ENCODE measurements at places on chromosomes 16 and 17. TPM values are rescaled to one million over a fixed set of nuclear protein-coding genes. Genes with fewer than 3 reads are reported as not detected.
A peak's percentile ranks its signal among the peaks of the same experiment; 100 is the strongest.

- peak; percentile 42 for DNase-seq
Measured at GRCh38 chr17:42720996-42721583, 23.8 kb downstream of the EZH1 start.

DNA sequence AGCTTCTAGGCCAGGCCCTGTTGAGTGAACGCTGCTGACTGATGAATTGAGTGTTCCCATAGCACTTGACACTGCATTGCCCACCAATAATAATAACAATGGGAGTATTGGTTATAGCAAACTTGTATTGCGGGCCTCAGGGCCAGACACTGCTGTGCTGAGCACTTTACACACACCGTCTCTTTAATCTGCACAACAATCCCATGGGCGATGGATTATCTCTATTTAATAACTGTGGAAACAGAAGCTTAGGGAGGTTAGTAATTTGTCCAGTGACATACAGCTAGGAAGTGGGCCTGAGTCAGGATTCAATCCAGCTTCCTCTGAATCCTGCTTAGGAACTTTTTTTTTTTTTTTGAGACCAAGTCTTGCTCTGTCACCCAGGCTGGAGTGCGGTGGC is 11.2 kb downstream of the ARHGAP23 start:
- no peak for DNase-seq

DNA sequence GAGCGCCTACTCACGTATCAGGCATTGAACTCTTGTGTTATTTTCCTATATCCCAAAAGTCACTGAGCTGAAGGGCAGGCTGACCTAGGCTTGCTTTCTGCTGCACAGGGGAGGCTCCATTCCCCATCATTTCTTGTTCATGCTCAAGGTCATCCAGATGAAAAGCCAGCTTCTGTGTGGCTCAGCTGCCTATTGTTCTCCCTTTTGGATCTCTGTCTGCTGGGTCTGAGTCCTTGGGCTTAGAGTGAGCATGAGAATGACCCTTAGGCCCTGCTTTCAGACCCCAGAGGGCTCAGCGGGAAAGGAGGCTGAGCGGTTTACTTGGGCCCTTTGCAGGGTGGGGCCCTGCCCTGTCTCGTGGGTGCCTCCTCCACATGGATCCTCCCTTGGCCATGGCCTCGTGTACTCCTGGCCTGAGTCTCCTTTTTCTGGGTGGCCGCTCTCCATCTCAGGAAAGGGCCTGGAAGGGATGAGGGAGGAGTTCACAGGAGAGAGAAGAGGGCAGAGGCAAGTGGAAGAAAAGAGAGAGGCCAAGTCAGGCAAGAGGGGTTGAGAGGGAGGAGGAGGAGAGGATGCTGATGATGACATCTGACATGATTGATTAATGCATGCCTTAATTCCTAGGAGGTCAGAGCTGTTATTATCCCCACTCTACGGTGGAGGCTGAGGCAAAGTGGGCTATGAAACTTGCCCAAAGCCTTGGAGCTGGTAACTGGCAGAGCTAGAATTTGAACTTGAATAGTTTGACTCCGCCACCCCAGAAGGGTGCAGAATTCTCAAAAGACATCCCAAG is 19.8 kb upstream of the MAP3K14 start:
- no peak for DNase-seq

- DNase-seq, result no peak
Measured at GRCh38 chr16:27401768-27402568, at the start of gene IL21R. Gene IL21R (plus strand): TSS chr16:27402174. CDS start chr16:27430072, 27,898 bp downstream.

The GPR179 gene
- 0.07 TPM for total RNA-seq

DNA sequence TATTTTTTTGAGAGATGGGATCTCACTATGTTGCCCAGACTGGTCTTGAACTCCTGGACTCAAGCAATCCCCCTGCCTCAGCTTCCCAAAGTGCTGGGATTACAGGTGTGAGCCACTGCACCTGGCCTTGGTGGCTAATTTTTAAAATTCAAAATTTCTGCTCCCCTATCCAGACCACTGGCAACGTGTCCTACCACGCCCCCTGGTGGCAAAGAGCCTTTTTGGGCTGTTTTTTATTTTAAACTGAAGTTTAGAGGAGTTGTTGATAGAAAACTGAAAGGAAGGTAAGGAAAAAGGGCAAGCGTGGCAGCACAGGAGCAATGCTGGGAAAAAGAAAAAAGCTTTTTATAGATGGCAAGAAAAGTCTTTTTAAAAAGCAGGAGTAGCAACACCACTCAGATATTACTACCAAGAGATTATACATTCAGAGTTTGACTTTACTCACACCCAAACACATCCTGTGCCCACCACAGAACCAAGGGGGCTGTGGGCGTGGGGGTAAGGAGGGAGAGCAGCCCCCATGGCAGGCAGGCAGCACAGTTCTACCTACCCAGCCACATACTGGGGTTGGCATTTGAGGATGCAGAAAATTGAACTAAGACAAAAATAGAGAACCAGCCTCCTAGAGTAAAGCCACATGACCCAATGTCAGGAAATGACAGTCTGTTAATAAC is 4.2 kb upstream of the MXRA7 start:
- DNase-seq, result peak; percentile 40

- DNase-seq, result no peak
Measured at GRCh38 chr16:15038689-15039088, 17.2 kb downstream of the NTAN1 start.

GRCh38 chr16:24036614-24037013 is 200.8 kb downstream of the PRKCB start:
- DNase-seq, result peak; percentile 21

GRCh38 chr16:27932542-27933135 is 130.9 kb downstream of the GSG1L start:
- no peak for DNase-seq

DNA sequence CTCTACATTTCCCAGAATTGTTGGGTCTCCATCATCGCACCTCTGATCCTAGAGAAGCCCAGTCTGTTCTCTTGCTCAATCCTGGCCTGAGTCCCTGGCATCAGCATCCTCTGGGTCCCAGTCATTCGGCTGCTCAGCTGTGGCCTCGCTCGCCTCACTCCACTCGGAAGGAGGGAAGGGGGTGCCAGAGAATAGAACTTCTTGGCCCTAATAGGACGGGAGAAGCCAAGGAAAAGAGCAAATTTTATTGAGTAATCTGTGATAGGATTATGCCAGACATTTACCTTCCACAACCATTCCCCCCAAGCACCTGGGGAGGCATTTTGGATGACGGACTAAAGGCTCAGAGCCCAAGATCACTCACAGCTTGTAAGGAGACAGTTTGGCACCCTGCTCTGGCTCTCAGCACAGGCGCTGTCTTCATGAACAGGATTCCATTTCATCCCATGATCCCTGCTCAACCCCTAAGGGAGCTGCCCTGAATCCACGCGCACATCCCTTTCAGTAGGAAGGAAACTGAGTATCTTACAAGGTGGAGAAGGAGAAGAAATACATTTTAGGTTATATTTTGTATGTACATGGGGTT is 498 bp upstream of the CLEC10A start:
- DNase-seq, result no peak

DNA sequence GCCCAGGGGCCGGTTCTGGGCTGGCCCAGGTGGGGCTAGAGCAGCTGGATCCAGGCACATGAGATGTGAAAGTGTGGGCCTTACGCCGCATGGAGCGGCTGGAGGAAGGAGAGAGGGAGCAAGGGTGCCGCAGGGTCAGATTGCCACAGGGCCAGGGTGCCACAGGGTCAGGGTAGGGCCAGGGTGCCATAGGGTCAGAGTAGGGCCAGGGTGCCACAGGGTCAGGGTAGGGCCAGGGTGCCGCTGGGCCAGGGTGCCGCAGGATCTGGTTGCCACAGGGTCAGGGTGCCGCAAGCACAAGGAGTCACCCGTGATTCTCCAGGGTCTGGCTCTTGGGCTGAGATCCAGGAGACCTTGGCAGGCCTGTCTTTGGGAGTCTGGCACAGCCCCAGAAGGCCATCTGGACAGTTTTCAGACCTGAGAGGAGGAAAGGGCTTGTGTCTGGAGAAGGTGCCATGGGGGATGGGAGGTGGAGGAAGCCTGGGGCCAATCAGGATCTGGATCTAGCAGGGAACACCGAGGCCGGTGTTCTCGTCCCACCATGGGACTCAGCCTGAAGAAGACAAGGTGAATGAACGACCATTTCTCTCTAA is 13.1 kb upstream of the LASP1NB start:
- no peak for DNase-seq

DNA sequence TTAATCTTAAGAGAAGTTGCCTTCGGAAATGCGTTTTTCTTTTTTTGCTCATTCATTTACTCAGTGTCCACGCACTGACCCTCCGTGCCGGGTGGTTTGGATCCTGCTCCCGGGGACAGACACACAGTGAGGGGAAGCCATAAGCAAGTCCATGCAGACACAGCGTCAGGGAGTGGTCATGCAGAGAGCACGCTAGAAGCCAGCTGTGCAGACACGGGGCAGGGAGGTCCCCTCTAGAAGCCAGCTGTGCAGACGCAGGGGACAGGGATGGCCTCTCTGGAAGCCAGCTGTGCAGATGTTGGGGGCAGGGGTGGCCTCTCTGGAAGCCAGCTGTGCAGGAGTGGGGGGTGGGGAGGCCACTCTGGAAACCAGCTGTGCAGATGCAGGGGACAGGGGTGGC is 4.8 kb downstream of the GAA start:
- DNase-seq, result no peak

DNA sequence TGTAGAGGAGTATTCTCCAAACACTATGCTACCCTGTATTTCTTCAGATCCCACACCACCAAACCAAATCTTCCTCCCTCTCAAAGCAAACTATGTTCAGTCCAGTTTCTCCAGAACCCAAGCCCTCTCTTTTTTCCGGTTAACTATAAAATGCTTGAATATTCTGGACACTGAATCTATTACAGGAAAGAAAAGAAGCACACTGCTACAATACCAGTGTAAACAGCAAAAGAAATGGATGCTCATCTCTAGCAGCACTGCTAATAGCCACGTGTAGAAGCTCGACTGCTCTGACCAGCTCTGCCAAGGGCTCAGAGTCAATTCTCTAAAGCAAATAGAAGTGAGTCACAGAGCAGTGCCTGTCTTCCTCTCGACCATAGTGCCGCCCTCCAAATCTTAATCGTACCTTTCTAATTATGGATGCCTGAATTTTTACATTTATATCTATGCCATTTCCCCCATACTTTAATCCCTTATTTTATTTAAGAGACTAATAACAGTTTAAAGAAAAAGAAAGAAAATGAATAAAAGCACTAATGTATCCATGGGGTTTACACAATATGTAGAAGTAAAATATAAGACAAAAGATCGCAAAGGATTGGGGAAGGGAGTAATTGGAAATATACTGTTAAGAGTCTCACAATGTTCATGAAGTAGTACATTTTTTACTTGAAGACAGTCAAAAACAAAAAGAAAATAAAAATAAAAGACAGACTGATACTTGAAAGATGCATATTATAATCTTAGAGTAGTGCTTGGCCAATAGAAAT is 154.5 kb downstream of the PARN start:
- DNase-seq, result peak; percentile 22

The MON1B gene
- total RNA-seq, result 4.3 TPM

The ENKD1 gene
- not detected for total RNA-seq

The GCGR gene
- total RNA-seq, result not detected

GRCh38 chr17:55926276-55926990 is 175.6 kb downstream of the PCTP start:
- DNase-seq, result no peak

GRCh38 chr16:55433030-55433429 is 46.0 kb upstream of the MMP2 start:
- no peak for DNase-seq

DNA sequence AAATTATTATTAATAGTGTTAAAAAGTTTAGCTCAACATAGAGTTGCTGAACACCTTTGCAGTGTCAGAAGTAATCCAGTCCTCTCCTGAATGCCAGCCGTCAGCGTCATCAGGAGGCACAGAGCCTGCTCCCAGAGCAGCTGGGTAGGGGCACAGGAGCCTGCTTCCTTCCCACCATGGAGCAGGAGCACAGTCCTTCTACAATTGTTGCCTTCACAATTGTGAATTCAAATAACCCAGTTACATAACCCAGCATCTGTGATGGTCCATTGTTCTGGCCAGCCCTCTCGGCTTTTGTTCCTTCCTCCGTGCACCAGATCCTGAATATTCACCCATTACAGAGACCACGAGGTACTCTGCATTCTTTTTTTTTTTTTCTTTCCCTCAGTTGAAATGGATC is 393.9 kb upstream of the MAF start:
- DNase-seq, result no peak

The AIPL1 gene
- total RNA-seq, result not detected

DNA sequence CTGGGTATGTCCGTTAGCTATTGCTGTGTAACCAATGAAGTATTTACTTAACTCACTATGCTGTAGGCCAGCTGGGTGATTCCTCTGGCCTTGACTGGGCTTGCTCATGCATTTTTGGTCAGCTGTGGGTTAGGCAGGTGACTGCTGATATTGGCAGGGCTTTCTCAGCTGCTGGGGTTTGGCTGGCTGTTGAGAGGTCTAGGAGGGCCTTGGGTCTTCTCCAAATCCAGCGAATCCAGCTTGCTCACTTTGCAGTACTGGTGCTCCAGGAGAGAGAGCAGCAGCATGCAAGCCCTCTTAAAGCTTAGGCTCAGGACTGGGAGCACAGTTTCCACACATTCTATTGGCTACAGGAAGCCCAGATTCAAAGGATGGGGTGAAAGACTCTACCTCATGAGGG is 270.1 kb downstream of the PHKB start:
- DNase-seq, result no peak

The ARL17B gene
- total RNA-seq, result 1.6 TPM

The SMPD3 gene
- total RNA-seq, result not detected

- no peak for DNase-seq
Measured at GRCh38 chr17:70956726-70957125, 787.4 kb downstream of the KCNJ2 start.

The PDIA2 gene
- total RNA-seq, result 0.74 TPM

The FCSK gene
- total RNA-seq, result 32.7 TPM

GRCh38 chr17:1565877-1566276 is 3.3 kb upstream of the PITPNA start:
- no peak for DNase-seq

- DNase-seq, result peak; percentile 38
Measured at GRCh38 chr17:34171245-34171818, 83.8 kb upstream of the CCL2 start.

GRCh38 chr16:77995843-77996455 is 26.4 kb upstream of the CLEC3A start:
- DNase-seq, result no peak

- DNase-seq, result no peak
Measured at GRCh38 chr16:18969855-18970240, 13.9 kb upstream of the TMC7 start.

DNA sequence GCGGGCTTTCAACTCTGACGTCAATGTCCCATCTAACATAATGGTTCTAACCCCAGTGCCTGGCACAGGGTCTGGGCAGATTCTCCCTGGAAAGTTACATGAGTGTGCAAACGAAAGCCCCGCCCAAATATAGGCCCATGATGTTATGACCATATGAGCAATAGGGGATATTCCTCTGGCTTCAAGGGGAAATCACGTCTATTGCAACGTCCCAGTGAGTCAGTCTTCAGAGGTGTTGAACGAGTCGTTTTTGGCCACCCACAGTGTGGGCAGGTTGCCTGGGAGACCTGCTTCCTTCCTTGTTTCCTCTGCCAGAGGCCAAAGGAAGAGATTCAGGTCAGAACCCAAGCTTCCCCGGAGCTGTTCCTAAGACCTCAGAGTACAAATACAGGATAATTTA is 30.3 kb downstream of the PIK3R5 start:
- no peak for DNase-seq

The WNT3 gene
- total RNA-seq, result 4.0 TPM

The CD300A gene
- total RNA-seq, result not detected

All from Caki2 (cell line).